ENCODE measurements at places on chromosomes 12 and 14. TPM values are rescaled to one million over a fixed set of nuclear protein-coding genes. Genes with fewer than 3 reads are reported as not detected.

- no peak for DNase-seq
Measured at GRCh38 chr12:72148709-72149108, 123.5 kb upstream of the TRHDE start.

The RNF212B gene
- not detected for total RNA-seq

The JDP2 gene
- total RNA-seq = 1.1 TPM

- no peak for DNase-seq
Measured at GRCh38 chr12:67386869-67387565, 117.9 kb downstream of the CAND1 start.

GRCh38 chr14:70653662-70654061 lies 11.9 kb downstream of the TTC9 start:
- no peak for DNase-seq

The ADCY6 gene
- 0.55 TPM for total RNA-seq

- no peak for DNase-seq
Measured at GRCh38 chr14:75630695-75631452, 29.8 kb downstream of the ERG28 start.

DNA sequence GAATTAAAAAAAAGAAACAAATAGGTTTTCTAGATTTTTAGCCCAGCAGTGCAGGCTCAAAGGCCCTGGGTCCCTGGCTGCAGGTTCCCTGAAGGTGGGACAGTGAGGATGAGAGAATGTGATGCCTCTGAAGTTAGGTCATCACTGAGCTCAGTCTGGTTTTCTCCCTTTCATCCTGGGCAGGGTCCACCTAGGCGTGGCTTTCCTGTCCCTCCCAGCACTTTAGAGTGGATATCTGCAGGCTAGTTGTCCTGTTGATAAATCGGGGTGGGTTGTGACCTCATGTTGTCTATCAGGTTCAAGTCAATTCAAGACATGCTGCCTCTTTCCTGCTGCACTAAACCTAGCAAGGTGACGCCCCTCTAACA lies 60.9 kb downstream of the MAP1LC3B2 start:
- DNase-seq = no peak

All from activated T-helper 2 cell treated with anti-CD3 and anti-CD28 coated beads, Interferon-gamma antibody, Interleukin-2, Interleukin-4, amounts not matched to agents 10 μg/mL and 5 μg/mL and 100 μg/mL, durations not matched to agents 14 hours and 24 hours and 36 hours (primary cell).